ENCODE measurements at places on chromosomes 4 and X.

- DNase-seq, result no peak
These were observed 92.3 kb upstream of the LCORL start for GRCh38 chr4:18113710-18114331.

GRCh38 chr4:26622913-26623312, 39.0 kb downstream of the TBC1D19 start:
- DNase-seq, result no peak

DNA sequence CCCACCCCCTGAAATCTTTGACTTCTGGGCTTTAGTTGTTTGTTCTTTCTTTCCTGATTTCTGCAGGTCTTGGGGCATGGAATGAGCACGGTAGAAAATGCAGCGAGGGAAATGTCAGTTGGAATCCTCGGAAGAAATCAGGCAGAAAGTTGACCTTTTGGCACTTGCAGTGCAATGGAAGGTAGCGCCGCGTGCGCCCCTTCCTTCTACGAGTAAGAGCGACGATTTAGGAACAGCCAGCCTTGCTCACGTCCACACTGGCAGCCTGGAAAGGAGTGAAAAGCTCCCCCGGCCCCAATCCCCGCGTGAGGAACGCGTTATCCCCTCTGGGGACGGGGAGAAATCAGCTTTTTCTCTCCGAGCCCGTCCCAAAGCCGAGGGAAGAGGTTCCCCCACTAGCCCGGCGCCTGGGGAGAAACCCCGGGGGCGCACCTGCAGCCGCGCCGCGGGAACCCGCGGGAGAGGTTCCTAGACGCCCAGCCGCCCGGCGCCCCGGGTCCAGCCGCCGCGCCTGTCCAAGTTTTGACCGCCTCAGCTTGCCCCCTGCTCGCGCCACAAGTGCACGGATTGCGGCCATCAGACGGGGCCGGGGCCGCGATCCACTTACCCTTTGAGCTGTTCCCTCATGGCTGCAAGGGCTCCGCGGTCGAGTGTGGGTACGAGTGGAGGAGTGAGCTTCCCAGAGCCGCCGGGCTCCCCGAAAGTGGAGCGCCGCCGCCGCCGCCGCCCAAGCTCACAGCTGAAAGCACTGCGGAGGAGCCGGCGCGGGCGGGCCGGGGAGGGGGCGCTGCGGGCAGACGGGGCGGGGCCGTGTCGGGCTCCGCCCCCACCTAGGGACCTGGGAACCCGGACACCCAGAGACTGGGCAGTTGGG, 194.6 kb upstream of the FTHL17 start:
- DNase-seq, result no peak

- no peak for DNase-seq
These were observed 87.0 kb downstream of the AFAP1 start for GRCh38 chr4:7852568-7853185.

DNA sequence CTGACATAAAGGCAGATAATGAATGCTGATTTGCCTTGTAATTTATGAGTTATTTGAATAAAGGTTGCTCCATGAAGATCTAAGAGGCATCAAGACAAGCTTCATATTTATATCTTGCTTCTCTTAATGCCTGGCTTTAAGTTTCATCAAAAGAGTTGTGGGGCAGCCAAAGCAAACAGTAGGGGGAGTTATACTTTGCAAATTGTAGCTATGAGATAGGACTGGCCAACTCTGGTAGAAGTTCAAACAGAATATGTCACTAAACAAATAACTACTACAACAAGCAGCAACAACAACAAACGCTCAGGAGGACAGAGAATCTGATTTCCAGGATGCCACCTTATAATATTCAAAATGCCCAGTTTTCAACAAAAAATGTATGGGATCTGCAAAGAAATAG, 69.1 kb upstream of the PLAC1 start:
- no peak for DNase-seq

GRCh38 chr4:119310826-119311225, 11.1 kb downstream of the FABP2 start:
- no peak for DNase-seq

GRCh38 chr4:158444621-158445020, 77.1 kb upstream of the RXFP1 start:
- DNase-seq, result no peak

DNA sequence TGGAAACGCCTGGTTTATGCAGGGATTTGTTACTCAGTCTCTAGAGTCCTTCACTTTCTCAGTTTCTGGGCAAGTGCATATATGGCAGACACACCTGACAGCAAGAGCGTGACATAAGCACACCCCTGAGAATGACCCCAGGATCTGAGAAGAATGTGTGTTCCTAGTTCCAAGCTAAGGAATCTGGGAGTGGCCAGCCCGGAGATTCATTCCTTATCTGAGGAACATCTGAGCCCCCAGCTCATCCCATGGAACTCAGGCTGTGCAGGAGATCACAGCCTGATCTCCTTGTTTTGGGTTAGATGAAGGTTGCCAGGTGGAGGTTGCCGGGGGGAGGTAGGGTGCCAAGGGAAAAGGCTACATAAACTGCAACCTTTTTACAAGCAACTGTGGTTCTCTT, 23.8 kb upstream of the KIAA0232 start:
- DNase-seq, result no peak

All from globus pallidus (tissue), 1 donor.